Hematopoietic multipotent progenitor cell treated with erythropoietin and hydrocortisone succinate and interleukin-3 and kit ligand, for 6 days (in vitro differentiated cells): ENCODE measurements at places on chromosomes 12 and 14.

- no peak for DNase-seq
Observed at GRCh38 chr12:67885375-67886169, 103.7 kb upstream of the IFNG-AS1 start.

GRCh38 chr14:96055753-96056508 is 16.8 kb downstream of the C14orf132 start:
- DNase-seq, result no peak

DNA sequence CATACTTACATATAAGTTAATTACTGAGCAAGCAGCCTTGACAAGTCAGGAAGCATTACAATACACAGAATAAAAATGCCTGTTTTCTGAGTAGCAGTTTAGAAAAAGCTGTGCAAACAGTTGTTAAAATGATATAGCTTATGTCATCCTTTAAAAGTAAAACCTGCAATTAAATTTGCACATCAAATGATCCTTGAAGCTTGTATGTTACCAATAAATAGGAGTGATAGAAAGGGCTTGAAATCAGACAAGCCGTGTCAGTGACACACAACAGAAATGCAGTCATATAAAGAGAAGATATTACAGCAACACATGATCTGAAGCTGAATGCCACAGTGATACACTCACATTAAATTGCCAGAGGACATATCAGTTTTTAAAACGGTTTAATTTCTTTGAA is 70.0 kb downstream of the EPS8 start:
- DNase-seq, result no peak

GRCh38 chr14:38207736-38208617 is at the start of gene SSTR1:
Gene SSTR1, plus strand, starts transcription at chr14:38207904. Its CDS starts 1,486 bp downstream, at chr14:38209390.
- DNase-seq, result no peak

DNA sequence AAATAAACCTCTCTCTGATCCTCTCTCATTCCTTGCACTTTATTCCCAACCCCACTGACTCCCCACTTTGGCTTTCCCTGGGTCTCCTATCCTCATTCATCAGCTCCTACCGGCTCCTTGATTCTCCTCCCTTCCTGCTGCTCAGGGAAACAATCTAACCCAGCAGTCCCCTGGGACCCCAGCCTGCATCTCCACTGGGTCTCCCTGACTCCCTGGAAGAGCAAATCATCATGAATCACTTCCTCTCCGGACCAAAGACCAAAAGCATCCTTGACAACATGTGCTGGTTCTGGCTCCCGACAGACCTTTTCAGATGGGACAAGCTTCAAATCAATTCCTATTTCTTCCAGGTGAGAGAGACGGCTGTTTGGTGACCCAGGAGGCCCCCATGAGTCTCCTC is 76.6 kb downstream of the HSPB8 start:
- DNase-seq, result no peak

- DNase-seq, result no peak
Observed at GRCh38 chr12:68481181-68481941, 129.3 kb upstream of the RAP1B start.

DNA sequence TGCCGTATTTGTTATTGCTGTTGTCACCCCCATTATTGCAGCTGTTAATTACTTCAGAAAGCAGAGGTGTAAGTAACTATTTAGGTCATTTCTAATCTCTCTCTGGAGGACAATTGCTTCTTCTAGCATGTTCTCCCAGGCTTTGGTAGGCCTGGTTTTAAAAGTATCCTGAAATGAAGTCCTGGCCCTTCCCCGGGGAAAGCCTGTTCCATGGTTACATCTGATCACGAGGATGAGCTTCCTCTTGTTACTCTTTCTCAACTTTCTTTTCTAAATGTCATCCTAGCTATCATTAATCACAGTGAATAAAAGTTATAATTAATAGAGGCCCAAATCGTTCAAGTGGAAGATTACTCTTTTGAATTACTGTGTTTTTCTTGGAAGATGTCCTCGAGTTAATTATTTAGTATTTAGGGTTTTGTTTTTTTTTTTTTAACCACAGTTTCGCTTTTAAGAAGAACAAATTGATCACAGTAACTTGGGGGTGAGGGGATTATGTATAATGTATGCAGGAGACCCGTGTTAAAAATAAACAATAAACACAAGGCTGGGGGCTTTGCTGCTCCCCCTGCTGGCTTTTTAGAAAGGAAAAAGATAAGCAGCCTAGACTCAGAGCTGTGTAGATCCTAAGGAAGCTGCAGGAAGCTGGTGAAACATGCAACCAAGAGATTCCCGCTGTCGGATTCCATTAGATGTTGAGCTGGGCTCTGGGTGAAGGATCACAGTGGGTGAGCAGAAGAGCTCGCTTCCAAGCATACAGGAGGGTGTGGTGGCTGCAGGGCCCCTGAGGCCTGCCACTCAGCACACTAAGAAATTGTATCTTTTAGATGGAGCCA is 420.1 kb downstream of the FUT8 start:
- DNase-seq, result peak; percentile 10
